ENCODE measurements at places on chromosomes 13 and 19.

DNA sequence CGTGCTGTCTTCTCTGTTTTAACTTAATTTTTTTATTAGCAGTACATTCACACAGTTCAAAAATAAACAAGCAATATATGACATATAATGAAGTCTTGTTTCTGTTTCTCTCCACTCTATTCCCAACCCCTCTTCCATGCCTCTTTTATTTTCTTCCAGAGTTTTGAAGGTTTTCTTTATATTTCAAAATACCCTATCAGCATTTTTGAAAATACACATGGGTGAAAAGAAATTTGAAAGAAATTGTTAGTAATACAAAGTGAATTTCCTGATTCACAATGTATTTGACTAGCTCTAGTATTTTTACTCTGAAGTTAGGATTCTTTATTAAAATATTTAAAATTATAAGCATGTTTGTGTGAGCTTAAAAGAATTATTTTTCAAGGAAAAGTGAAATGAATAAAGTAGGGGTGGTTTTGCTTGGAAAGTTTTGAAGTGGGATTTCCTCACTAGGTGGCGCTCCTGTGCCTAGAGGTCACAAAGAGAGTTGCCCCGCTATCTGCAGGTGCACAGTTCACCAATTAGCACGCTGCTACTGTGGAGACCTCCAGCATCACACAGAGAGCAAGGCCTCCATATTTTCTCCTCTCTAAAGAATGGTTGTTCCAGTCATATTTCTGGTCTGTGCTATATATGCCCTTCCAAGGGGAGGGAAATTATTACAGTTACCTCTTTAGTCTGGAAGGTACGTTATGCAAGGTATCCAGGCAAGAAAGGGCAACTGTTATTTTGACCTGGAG, 37.6 kb downstream of the SOX21 start:
- peak; percentile 90 for DNase-seq

DNA sequence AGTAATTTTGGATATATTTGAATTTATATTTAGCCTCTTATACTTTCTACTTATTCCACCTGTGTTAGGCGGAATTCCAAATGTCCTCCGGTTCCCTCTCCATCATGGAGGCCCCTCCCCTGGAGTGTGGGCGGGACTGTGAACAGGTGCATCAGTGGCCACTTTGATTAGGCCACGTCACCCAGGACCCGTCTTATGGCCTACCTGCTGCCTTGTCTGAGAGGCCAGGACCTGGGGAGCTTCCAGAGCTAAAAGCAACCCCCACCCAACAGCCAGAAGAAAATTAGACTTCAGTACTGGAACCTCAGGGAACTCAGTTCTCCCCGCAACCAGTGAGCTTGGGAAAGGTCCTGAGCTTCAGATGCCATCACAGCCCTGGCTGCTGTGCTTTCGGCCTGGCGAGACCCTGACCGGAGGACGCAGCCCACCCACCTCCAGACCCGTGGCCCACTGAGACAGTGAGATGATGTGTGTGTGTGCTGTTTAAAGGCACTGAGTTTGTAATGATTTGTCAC, 200.2 kb upstream of the SOX1 start:
- DNase-seq, result no peak

DNA sequence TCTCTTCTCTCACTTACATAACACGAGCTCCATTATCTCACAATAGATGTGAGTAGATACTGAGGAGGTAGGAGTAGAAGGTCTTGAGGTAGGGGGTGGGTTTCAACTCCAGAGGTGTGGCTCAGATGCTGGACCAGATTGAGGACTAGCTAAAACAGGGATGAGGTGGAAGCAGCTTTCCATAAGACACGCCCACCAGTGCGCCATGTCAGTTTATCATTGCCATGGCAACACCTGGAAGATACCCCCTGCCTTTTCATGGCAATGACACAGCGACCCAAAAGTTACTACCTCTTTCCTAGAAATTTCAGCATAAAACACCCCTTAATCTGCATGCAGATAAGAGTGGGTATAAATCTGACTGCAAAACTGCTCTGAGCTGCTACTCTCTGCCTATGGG, 44.1 kb downstream of the KCTD15 start:
- no peak for DNase-seq

DNA sequence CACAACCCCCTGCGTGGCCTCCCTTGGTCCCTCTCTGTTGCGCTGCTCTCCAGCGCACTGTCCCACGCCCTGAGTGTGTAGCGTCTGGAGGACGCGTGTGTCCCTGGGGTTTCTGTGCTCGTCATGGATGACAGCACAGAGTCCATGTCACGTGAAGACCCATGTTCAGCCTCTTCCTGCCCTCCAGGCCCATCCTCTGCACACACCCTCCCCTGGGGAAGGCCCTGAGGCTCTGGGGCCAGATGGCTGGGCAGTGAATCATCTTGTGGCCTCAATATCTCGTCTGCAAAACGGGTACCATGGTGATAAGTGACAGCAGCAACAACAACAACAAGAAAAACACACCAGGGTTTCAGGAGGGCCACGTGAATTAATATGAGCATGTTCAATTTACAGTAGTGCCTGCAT, 71.5 kb upstream of the ARHGEF7 start:
- no peak for DNase-seq

DNA sequence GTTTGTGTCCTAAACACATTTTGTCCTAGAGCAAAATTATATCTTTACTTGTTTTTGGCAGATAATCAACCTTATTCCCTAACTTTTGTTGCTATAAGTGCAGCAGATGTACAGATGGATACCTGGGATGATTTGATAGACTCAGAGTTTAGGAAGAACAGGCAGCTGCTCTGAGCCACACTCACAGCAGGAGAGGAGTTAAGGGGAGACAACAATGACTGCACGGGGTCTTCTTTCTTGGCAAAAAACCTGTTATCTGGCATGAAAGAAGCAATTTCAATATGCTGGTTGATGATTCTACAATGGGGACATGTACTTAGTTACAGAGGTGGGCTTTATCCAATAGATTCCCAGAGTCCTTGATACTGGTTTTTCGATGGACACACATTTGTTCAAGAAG, 258.9 kb upstream of the PCDH9 start:
- DNase-seq, result no peak

DNA sequence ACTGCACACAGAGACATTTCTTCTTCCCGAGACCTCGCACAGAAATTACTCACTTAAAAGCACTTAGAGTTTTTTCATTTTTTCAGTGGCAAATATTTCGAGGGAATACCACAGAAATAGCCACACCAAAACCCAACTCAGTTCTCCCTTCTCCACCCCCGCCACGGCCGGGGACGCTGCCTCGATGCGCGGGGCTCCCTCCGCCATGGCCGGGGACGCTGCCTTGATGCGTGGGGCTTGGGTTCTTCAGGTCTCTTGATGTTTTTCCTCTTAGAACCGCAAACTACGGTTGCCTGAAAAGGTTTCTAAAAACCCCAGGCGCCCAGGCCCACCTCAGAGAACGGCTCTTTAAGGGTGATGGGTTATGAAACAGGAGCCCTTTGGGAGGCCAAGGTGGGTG, 71.4 kb downstream of the RASA3 start:
- DNase-seq, result no peak

- DNase-seq, result no peak
These were observed 18.3 kb downstream of the NUP58 start for GRCh38 chr13:25319771-25320170.

DNA sequence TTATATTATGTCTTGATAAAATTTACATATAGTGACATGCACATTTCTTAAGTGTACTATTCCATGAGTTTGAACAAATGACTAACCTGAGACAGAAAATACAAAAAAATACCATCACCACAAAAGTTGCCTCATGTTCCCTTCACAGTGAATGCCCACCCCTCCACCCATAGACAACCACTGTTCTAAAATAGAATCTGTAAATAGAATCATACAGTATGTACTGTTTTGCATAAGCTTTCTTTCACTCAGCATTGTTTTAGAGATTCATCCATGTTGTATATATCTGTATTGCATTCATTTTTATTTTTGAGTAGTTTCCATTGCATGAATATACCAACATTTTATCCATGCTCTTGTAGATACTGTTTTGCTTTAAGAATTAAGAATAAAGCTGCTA, 23.3 kb upstream of the RBM26 start:
- no peak for DNase-seq

DNA sequence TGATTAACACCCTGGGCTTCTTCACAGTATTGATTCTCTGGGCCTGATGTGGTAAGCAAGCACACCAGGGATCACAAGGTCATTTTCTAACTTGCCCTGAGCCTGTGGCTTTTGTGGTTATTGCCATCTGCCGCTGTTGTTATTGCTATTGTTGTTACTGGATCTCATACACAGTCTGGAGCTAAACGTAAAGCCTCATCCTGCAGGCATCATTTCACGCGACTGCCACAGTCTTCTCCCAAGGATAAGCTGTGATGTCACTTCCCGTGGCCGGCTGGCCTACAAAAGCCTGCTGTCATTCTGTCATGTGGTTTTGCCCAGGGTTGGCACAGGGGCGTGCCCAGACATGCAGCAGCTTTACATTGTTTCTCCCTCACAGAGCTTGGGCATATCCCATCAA, 154.0 kb upstream of the GPR12 start:
- DNase-seq, result peak; percentile 23

- DNase-seq, result no peak
These were observed 22.3 kb downstream of the CRYL1 start for GRCh38 chr13:20503088-20504083.

GRCh38 chr19:41795031-41795461, 1.3 kb upstream of the CEACAM3 start:
- peak; percentile 86 for DNase-seq

GRCh38 chr13:35164324-35164932, 222.4 kb downstream of the NBEA start:
- DNase-seq, result no peak

DNA sequence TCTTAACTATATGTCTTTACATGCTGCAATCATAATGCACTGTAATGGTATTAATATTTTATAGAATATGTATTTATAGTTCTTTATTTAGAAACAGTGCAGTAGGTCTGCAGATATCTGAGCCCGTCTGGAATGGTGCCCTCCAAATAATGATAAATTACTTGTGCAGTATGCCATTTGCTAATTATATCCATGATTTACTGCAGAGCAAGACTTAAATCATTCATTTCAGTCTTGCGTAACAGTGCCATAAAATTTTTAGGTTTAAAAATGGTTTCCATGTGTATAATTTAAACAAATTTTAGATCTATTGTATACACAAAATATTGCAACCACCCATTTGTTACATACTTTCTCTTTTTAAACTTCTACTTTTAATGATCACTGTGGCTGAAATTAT, 175.1 kb downstream of the ZNF536 start:
- DNase-seq, result no peak

GRCh38 chr19:57642396-57643046, 9.6 kb downstream of the ZNF211 start:
- no peak for DNase-seq

GRCh38 chr13:110317496-110318195, 10.6 kb downstream of the COL4A2 start:
- DNase-seq, result no peak

DNA sequence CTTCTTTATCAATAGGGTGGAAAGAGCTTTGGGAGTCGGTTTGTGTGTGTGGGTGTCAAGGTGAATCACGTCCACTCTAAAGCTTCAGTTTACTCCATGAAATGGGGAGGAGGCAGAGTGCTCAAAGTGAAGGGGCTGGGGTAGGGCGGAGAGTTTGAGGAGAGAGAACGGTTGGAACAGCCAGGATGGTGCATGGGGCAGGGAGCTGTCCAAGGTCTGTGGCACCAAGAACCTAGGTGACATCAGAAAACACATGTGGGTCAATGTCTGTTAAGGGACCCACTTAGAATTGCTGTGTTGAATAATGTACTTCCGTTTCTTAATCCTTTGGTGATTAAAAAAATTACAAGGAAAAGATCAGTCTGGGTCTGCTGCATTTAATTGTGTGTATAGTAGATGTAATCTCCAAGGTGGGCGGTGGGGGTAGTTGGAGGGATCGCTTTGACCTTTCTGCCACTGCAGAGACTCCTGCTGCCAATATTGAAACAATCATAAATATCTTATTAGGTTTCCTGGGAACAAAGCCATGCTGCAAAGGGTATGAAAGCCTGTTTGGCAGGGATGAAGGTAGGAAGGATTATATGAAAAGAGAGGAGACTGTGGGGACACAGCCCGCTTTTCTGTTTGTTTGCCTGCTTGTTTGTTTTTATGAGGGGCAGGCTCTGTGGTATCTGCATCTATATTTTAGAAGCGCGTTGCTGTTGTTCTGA, 122.3 kb downstream of the ATP8A2 start:
- peak; percentile 79 for DNase-seq

DNA sequence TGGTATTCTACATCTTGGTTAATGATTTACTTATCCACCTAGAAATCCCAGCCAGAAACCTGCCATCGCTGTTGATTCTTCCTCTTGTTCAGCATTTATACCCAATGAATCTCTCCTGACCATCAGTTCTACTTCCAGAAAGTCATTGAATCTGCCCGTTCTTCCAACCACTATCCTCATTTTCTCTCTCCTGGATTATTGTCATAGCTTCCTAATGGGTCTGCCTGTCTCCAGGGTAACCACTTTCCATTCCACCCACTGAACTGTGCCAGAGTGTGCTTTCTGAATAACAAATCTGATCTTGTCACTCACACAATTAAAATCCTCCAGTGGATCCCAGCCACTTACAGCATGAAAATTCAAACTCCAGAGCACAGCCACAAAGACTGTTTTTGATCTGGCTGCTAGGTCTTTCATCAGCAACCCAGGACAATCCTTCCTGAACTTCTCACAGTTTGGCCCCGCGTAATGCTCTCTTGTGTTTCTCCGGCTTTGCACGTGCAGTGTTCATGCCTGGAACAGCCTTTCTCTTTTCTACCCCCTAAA, 330.6 kb downstream of the SPRY2 start:
- no peak for DNase-seq

GRCh38 chr19:18919900-18920214, 342 bp downstream of the DDX49 start:
- no peak for DNase-seq

GRCh38 chr19:44752816-44753625, 4.5 kb downstream of the BCL3 start:
- peak; percentile 89 for DNase-seq

- DNase-seq, result no peak
These were observed 18.1 kb upstream of the UBE2L5 start for GRCh38 chr13:30404207-30404606.

DNA sequence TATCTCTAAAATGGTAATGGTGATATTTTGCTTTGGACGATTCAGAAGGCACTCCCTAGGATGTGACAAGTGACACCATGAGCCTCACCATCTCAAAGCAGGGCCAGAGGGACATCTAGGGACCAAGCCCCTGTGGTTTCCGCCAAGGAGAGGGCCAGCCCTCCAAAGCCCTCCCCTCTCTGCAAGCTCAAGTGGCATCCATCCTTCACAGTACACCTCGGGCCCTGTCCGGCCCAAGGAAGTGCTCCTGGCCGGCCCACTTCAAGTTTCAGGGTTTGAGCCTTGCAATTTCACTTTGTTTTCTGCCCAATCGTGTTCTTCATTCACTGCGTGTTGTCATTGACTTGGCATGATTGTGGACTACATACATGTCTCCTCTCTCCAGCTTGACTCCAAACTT, 82.5 kb downstream of the TSHZ3 start:
- DNase-seq, result no peak
